ENCODE measurements at places on chromosomes 2 and 18. TPM values are rescaled to one million over a fixed set of nuclear protein-coding genes. Genes with fewer than 3 reads are reported as not detected.

DNA sequence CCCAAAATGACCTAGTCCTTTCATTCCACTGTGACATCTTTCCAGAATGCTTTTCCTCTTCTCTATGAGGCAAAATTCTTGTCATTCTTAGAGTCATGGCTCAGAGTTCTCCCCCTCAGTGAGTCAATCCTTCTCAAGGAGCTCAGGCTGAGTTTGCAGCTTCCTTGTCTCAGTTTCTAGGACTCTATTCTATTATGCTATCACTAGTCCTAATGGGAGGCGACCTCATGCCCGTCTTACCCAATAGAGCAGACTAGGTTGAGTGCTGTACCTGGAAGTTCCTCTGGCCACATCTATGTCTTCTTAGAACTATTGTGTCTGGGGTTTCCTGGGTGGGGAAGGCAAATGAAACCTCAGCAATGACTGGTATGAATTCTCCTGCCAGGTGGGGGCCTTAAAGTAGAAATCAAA is 51.5 kb downstream of the HAUS1 start:
- no peak overlapping the region for H3K4me3 ChIP-seq
- no peaks in the 10 kb centered on the region for H3K36me3 ChIP-seq
- peak overlapping the region; percentile 85 for H3K27ac ChIP-seq
- DNase-seq = peak; percentile 60

GRCh38 chr2:145654156-145654555 is 1134.2 kb upstream of the ZEB2 start:
- no peak overlapping the region for H3K27ac ChIP-seq
- no peaks in the 10 kb centered on the region for H3K36me3 ChIP-seq
- H3K27me3 ChIP-seq = no peaks in the 10 kb centered on the region
- H3K4me3 ChIP-seq = no peak overlapping the region
- no peaks in the 10 kb centered on the region for H3K4me1 ChIP-seq
- DNase-seq = no peak

DNA sequence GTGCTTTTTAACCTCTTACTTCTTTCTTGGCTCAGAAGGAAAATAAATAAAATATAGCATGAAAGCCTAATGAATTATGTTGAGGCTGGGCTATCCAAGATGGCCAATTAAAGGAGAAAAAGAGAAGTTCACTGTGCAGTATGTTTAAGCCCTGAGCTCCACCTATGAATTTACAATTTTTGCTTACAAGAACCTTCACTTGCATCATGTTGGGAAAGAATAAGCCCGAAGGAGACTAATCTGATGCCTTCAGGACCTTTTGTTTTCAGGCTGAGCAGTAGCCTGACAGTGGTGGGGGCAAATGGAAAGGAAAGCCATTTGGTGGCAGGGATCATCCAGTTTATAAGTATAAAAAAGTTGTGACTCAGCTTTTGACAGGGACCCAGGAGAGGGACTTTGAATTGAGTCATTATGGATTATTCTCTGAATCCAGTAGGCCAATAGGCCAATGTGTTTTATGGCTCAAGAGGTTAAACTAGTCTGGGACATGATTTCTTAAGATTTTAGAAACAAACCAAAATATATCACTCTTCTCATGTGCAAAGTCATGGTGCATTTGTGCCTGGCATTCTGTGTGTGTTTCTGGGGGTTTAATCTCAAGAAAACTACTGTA is 56.9 kb downstream of the E2F6 start:
- DNase-seq = no peak
- H3K27ac ChIP-seq = no peak overlapping the region
- peaks cover 20% of the 10 kb centered on the region for H3K27me3 ChIP-seq

DNA sequence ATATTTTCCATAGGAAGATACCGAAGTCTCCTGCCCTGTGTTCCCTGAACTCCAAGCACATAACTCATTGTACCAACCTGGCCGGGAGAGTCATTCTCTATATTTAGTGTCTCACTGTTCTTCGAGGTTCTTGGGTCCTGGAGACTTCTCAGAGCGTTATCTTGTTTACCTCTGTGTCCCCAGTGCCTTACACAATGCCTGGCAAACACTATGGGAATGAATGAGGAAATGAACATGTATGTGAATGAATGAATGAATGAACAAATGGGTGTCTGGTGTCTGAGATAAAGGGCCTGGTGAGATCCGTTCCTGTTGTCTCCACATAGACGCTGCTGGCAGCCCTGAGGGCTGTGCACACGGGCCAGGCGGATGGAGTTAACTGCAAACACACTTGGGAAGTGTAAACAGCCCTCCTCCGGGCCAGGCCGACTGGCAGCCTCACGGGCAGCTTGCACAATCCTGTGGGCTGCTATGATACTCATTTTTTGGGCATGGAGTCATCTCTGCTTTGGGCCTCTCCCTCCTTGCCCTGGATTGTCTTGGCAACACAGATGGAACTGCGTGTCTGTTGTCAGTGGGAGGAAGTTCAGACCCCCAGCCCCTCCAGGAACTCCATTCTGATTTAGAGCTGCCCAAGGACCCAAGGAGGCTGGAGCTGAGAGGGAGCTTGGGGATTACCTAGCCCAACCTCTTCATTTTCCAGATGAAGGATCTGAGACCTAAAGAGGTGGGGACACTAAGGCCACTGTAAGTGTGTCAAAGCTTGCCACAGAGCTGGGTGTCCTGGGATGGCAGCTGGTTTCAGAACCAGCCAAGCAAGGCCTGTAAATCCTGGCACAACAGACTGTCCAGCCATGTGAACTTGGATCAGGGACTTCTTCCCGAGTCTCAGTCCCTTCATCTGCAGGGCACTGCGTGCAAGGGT is 124.4 kb downstream of the INHBB start:
- H3K36me3 ChIP-seq = no peaks in the 10 kb centered on the region
- H3K4me3 ChIP-seq = no peak overlapping the region
- no peaks in the 10 kb centered on the region for H3K4me1 ChIP-seq
- H3K27me3 ChIP-seq = no peaks in the 10 kb centered on the region
- no peak overlapping the region for H3K27ac ChIP-seq
- DNase-seq = no peak

DNA sequence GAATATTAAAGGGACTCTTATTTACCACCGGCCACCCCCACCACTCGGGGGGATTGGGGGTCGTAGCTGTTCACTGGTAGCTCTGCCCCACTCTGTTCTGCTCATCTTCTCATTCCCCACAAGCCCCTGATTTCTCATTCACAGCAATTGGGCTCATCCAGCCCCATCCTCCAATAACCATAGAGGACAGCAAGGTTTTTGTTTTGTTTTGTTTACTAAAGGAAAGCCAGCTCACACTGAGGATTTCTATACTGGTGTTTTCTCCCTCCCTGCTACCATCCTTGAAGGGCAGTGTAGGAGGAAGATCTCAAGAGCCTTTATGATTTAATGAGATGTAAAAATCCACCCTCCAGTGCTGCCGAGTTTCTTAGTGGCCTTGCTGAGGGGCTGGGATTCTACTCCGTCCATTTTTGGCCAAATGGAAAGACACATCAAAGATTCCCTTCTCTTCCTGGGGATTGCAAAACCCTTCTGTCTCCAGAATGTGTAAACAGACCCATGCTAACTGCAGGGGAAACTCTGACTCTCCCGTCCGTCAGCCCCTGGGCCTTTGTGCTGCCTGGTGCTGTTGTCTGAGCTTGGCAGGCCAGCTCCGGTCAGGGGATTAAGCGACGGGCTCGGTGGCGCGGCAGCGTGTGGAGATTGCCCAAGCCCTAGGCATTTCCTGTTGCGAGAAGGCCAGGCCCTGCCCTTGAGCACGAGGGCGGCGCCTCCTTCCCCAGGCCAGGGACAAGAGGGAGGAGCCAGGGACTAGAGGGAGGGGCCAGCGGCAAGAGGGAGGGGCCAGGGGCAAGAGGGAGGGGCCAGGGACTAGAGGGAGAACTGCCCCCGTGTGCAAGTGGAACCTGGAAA is 165.0 kb downstream of the ANTXR1 start:
- peak; percentile 61 for DNase-seq
- H3K4me3 ChIP-seq = no peak overlapping the region
- H3K36me3 ChIP-seq = no peaks in the 10 kb centered on the region
- peaks cover 6% of the 10 kb centered on the region for H3K4me1 ChIP-seq

GRCh38 chr2:33365264-33365970 is 111.0 kb upstream of the RASGRP3 start:
- no peaks in the 10 kb centered on the region for H3K4me1 ChIP-seq
- H3K27me3 ChIP-seq = peaks cover 4% of the 10 kb centered on the region
- no peak overlapping the region for H3K4me3 ChIP-seq
- no peak overlapping the region for H3K27ac ChIP-seq
- H3K36me3 ChIP-seq = no peaks in the 10 kb centered on the region
- no peak for DNase-seq

The FOXI3 gene
- not detected for total RNA-seq

DNA sequence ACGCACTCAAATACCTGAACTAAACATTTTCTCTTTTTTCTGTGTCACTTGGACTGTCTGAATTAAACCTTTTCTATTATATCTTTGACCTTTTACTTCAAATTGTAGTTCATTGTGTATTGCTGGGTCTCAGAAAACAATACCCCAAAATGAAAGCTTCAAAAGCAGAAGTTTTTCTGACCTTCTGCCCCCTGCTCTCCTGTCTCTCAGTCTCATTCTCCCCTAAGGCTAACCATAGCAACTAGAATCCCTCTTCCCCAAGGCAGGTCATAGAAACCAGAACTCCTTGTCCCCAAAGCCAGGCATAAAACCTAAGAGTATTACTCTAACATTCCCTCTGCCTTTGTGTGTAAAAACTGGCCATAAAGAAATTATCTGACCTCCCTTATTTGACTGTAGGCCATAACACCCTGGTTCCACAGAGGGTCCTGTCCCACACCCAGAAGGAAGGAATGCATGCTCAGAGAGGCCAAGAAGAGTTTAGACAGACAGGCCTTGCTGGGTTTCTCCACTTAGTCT is 93.5 kb upstream of the B3GNT2 start:
- H3K4me1 ChIP-seq = peaks cover 2% of the 10 kb centered on the region
- no peak overlapping the region for H3K27ac ChIP-seq
- no peak for DNase-seq
- no peak overlapping the region for H3K4me3 ChIP-seq
- no peaks in the 10 kb centered on the region for H3K27me3 ChIP-seq
